Lung (tissue), 17 donors: ENCODE measurements at places on chromosomes 7 and 10.

GRCh38 chr7:17075601-17076255, 193.9 kb upstream of the AGR3 start:
- no peak overlapping the region for H3K27ac ChIP-seq
- H3K36me3 ChIP-seq: no peaks in the 10 kb centered on the region
- H3K4me3 ChIP-seq: no peak overlapping the region

DNA sequence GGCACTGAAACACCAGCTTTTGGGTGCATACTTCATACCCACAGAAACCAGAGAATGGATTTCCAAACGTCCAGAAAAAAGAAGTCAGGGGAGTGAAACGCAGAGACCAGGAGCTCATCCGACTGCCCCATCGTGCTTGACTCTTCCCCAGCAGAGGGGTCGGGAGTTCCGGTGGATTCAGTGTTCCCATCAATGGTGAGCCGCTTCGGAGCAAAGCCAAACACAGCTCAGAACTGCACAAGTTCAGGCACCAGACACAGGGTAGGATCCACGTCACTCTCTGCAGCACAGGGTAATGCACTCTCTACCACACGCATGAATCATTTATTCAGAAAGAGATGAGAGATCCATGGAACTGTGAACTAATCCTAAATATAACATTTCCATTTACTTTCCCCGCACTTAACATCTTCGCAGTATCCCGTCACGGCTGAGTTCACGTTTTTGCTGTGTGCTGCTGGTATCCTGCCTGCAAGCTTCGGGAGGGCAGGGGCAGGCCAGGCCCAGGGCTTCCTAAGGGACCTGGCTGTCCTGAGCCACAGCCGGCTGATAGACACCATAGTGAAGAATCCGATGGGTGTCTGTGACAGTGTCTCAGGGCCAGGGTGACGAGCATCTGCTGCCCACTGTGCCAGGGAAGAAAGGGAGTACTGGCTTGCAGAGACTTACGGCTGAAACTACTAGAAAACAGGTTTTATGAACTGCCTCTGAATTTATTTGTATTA, 545.3 kb downstream of the PTPRN2 start:
- no peak for DNase-seq
- H3K27ac ChIP-seq: no peak overlapping the region
- H3K4me1 ChIP-seq: no peaks in the 10 kb centered on the region
- H3K27me3 ChIP-seq: no peaks in the 10 kb centered on the region
- H3K4me3 ChIP-seq: no peak overlapping the region

GRCh38 chr7:51307651-51308210, 8.9 kb downstream of the COBL start:
- H3K4me1 ChIP-seq: peaks cover 12% of the 10 kb centered on the region
- no peak overlapping the region for H3K4me3 ChIP-seq
- no peak for DNase-seq
- H3K36me3 ChIP-seq: no peaks in the 10 kb centered on the region

DNA sequence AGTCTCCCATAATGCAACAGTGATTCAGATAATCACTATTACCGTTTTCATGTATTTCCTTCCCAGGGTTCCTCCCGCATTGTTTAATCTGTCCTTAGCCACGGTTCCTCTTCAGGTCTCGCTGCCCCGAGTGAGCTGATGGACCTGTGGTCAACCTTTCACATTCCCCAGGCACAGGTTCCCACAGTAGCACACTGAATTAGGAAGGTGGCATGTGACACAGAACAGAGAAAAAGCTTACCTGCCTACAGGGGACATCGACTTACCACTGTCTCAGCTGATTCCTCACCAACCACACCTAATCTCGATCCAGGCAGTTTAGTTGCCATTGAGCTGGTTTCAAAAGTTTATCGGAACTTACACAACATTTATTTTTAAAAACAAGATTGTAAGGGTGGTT, 72.2 kb downstream of the MTURN start:
- H3K27ac ChIP-seq: no peak overlapping the region
- DNase-seq: no peak
- H3K36me3 ChIP-seq: no peaks in the 10 kb centered on the region

DNA sequence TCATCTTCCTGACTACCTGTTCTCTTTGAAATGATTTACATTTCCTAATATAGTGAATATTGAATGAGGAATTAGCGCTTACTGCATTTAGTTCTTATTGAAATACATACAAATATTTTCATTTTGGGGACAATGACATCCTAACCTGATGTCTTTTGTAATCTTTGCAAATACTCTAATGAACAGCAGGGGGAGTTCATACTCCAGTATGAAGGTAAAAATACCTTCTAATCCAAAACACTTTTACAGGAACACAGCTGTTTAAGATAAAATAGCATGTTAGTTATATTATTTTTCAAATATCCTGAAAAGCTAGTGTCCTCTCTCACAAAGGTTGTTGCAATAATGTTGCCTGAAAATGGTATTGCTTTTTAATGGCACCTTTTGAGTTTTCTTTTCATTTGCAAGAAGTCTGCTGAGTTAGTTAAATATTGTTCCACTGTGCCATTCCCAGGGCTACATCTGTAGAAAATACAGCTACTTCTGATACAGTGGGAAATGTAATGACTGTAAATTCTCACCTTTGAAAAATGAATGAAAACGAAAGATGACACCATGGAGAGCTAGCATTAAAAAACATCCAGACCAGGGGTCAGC, 400.0 kb downstream of the PHF14 start:
- DNase-seq: peak; percentile 17
- no peaks in the 10 kb centered on the region for H3K4me1 ChIP-seq
- no peaks in the 10 kb centered on the region for H3K36me3 ChIP-seq
- H3K27ac ChIP-seq: no peak overlapping the region

GRCh38 chr7:112154690-112155089, 51.5 kb downstream of the DOCK4 start:
- H3K27ac ChIP-seq: no peak overlapping the region
- no peaks in the 10 kb centered on the region for H3K4me1 ChIP-seq
- no peak overlapping the region for H3K4me3 ChIP-seq
- DNase-seq: no peak
- H3K36me3 ChIP-seq: no peaks in the 10 kb centered on the region
- H3K27me3 ChIP-seq: no peaks in the 10 kb centered on the region

DNA sequence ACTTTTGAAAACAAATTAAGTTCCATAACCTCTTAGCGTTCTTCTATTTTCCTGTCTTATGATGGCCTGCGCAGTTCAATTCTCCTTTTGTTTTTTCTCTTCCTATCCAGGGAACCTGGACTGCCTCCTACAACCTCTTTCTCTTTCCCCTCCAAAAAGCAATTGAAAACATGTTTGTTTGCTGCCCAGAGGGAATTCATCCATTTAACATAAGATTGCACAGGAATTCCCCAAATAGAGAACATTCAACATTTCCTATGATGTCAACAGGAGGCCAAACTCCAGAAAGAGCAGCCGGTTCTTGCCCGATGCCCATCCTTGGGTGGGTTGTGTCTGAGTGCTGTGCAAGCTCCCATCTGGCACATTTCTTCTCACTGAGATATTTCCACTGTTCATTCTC, 94.2 kb upstream of the NRP1 start:
- peaks cover 3% of the 10 kb centered on the region for H3K4me1 ChIP-seq
- H3K27me3 ChIP-seq: no peaks in the 10 kb centered on the region
- DNase-seq: no peak
- H3K27ac ChIP-seq: no peak overlapping the region

DNA sequence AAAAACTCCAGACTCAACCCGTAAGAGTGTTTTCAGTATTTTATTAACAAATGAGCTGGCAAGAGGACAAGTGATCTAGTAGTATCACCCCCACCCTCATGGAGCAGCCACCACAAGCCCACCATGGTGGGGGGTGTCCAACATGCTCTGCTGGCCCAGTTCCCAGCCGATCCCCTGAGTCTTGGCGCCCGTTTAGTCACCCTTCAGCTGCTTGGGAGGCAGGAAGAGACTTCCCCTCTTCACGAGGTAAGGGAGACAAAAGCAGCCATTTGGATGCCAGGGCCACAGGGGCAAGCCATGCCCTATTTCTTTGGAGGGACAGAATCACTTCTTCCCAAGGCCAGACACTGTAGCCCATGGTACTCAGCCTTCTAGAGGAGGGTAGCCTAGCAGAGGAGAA, 54.1 kb downstream of the NOD1 start:
- peaks cover 9% of the 10 kb centered on the region for H3K36me3 ChIP-seq
- no peaks in the 10 kb centered on the region for H3K27me3 ChIP-seq
- no peak for DNase-seq
- H3K4me1 ChIP-seq: no peaks in the 10 kb centered on the region
- H3K4me3 ChIP-seq: no peak overlapping the region
- no peak overlapping the region for H3K27ac ChIP-seq

DNA sequence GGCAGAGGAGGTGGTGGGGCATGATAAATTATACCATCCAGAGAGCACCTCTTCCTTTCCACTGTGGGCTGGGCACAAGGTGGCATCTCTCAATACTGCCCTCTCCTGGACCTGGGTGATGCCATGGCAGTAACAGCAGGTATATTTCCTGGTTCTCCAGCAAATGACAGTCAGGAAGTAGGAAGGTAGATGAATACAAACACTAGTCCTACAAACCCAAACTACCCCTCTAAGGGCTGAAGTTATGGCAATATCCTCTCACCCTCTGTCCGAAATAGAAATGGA, 1004.9 kb downstream of the KCNMA1 start:
- no peaks in the 10 kb centered on the region for H3K4me1 ChIP-seq
- no peak overlapping the region for H3K27ac ChIP-seq
- no peak for DNase-seq
- H3K4me3 ChIP-seq: no peak overlapping the region
- no peaks in the 10 kb centered on the region for H3K36me3 ChIP-seq
- no peaks in the 10 kb centered on the region for H3K27me3 ChIP-seq

DNA sequence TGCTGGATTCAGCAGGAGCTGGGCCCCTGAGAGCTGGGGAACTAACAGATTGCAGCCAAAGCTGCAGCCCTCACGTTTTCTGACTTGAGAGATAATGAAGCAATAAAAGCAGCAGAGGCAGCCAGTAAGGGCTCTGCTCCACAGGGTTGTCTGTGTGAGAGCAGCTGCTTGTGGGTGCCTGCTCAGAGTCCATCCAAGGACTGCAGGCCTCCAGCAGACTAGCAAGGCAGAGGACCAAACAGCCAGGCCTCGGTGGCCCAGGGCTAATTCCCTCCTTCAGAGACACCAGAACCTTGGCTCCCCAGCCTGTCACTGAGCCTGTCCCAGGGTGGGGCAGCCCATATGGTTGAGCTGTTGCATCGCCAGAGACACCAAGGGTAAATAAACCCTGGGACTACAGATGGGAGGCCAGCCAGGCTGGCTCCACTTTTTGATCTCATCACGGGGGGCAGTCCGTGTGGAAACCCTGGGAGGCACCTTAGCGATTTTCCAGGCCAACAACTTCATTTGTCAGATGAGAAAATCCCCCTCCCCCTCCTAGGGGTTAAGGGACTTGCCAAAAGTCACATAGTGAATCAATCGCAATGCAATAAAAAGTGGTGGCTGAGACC, 229.2 kb downstream of the WDR11 start:
- H3K4me1 ChIP-seq: peaks cover 6% of the 10 kb centered on the region
- no peak overlapping the region for H3K4me3 ChIP-seq
- H3K27me3 ChIP-seq: no peaks in the 10 kb centered on the region
- peak; percentile 91 for DNase-seq

DNA sequence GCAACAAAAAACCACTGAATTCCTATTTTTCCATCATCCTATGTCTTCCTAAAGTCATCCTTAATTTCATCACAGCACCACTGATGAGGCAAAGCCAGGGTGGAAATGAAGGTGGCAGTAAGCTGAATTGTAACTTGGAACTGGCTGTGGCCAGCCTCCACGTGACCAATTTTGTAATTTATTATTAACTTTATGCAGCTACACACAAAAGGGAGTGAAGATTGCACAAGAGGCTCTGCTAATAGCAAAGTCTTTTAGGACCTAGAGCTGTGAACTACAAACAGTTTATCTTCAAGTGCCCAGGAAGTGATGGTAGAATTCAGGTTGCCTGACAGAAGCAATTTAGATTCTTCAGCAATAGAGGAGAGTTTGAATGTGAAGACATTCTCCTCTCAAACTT, 176.4 kb downstream of the CCDC71L start:
- no peak overlapping the region for H3K4me3 ChIP-seq
- no peaks in the 10 kb centered on the region for H3K36me3 ChIP-seq
- H3K27me3 ChIP-seq: no peaks in the 10 kb centered on the region
